ENCODE measurements at places on chromosomes 1 and 21.

- no peaks in the 10 kb centered on the region for H3K27me3 ChIP-seq
- peaks cover 47% of the 10 kb centered on the region for H3K4me1 ChIP-seq
- H3K4me3 ChIP-seq, result peak overlapping the region; percentile 51
- no peaks in the 10 kb centered on the region for H3K36me3 ChIP-seq
- no peak for DNase-seq
Observed at GRCh38 chr1:21344750-21345443, 54.6 kb upstream of the ECE1 start.

GRCh38 chr1:87575528-87575927 lies 246.8 kb downstream of the LMO4 start:
- no peaks in the 10 kb centered on the region for H3K36me3 ChIP-seq
- no peaks in the 10 kb centered on the region for H3K4me1 ChIP-seq

- peaks cover 4% of the 10 kb centered on the region for H3K4me1 ChIP-seq
- H3K36me3 ChIP-seq, result no peaks in the 10 kb centered on the region
- no peak for DNase-seq
Observed at GRCh38 chr21:46482225-46482845, 23.6 kb downstream of the DIP2A start.

- peaks cover 28% of the 10 kb centered on the region for H3K4me1 ChIP-seq
- H3K36me3 ChIP-seq, result no peaks in the 10 kb centered on the region
- H3K4me3 ChIP-seq, result no peak overlapping the region
Observed at GRCh38 chr21:39022035-39022434, 161.2 kb downstream of the PSMG1 start.
